Fibroblast of skin of left biceps (primary cell): ENCODE measurements at places on chromosomes 7 and 10.

GRCh38 chr7:138137423-138138171, 61.3 kb downstream of the AKR1D1 start:
- no peak for DNase-seq

GRCh38 chr7:77335581-77335980, 80.6 kb downstream of the GSAP start:
- DNase-seq: no peak

GRCh38 chr10:70437721-70438120, 3.8 kb downstream of the NODAL start:
- no peak for DNase-seq

DNA sequence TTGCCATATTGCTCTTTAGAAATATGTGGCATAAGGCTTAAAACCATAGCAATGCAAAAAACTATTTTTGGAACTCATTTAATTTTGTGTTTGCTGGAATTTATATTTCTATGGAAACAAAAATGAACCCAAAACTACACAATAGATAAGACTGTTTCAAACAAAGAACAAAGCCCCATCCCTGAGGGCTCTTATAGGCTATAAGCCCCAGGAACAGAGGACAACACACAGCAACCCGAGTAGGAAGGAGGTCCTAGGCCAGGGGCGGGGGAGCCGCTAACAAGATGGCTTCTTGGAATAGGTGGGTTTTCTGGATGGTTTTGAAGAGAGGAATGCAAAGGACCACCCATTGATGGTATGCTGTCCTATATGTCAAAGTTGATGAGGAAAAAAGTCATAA, 8.6 kb downstream of the COL28A1 start:
- no peak for DNase-seq

- peak; percentile 34 for DNase-seq
These were observed 94.9 kb downstream of the LYZL2 start for GRCh38 chr10:30534465-30535144.

DNA sequence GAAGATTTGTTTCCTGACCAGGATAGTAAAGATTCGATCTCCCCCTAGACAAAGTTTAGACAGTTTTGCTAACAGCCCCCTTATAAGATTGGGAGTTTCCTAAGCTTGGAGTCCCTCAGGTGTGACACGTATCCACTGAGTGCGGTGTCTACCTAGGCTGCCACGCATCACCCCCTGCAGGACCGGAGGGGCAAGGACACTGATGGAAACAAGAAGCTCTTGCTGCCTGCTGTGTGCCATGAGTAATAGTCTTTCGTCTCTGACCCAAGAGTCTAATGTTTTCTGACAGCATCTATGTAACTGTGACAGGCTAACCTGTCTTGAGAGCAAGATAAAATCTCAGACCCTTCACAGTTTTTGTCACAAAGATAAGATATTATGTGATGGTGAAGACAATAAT, 173.5 kb downstream of the SEMA3E start:
- no peak for DNase-seq

GRCh38 chr10:8507156-8507555, 452.7 kb downstream of the GATA3 start:
- no peak for DNase-seq

DNA sequence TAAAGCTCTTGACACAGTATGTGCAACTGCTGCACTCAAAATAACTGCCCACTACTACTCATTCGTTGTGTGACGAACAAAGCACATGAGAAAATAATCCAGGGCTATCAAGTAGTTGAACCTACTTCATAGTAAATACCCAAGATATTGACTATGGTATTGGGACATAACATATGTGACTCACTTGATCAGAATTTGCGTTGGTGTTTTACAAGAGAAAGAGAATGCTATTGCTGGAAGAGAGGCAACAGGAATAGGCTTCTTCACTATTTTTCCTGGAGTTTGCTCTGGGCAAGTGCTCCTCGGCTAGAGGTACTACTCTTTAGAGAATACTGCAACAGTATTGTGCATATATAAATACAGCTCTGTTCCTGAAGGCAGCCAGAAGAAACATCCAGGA, 2.5 kb downstream of the DGKB start:
- DNase-seq: no peak

- DNase-seq: no peak
These were observed 39.2 kb upstream of the PSMG3 start for GRCh38 chr7:1609023-1609422.

DNA sequence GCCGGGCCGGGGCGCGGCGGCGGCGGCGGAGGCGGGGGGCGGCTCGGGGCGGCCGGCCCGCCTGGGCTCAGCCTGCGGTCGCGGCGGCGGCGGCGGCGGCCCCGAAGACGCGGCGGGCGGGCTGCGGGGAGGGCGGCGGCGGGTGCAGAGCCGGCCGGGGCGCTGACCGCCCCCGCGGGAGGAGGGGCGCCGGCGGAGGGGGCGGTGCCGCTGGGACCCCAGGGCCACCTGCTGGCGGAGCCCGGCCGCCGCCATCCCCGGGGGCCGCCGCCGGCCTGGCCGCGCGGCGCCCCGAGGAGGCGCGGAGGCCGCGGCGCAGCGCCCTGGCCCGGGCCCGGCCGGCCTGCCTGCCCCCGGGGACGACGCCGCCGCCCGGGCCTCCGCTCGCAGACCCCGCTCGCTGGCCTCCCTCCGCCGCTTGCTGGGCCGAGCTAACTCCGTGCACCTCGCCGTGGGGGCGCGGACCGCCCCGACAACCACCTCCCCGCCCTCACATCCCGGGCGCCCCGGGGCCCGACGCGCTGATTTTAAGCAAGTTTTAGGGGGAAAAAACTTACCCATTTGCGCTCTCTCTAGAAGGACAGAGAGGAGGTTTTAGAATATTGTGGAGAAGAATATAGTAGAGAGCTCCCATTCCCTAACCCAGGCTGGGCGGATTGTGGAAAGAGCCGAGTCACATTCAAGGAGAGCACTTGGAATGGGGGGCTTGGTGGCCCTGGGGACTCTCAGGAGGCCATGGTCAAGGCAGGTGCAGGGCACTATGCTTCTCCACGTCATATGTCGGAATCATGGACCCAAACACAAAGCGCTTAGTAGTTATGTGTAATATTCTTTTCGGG, at the start of gene BEND7:
TSS of gene BEND7 (minus strand) at position 140 of the 839 bp plus-strand sequence. CDS start 481 bp downstream, outside the sequence.
- DNase-seq: no peak

- DNase-seq: no peak
These were observed 98.4 kb downstream of the VIPR2 start for GRCh38 chr7:159046300-159046699.

- no peak for DNase-seq
These were observed 929 bp upstream of the HGF start for GRCh38 chr7:81770728-81771223.

- no peak for DNase-seq
These were observed 204.9 kb upstream of the FRMD4A start for GRCh38 chr10:14535457-14536130.

DNA sequence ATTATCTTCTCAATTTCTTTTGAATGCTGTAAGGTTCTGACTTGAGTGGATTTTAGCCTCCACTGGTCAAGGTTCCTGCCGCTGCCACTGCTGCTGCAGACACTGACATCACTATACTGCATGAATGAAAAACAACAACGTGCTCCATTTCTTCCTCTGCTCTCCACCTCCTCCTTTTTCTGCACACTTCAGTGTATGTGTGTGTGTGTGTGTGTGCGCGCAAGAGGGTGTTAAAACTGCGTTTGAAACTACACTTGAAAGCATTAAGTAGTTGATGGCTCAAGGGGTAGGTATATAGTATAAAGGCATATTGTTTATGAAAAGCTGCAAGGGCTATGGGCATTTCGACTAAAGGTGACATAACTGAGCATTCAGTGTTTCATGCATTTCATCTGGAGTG, 3.5 kb downstream of the GLCCI1 start:
- DNase-seq: no peak

GRCh38 chr7:40704172-40704571, 569.4 kb downstream of the SUGCT start:
- no peak for DNase-seq

DNA sequence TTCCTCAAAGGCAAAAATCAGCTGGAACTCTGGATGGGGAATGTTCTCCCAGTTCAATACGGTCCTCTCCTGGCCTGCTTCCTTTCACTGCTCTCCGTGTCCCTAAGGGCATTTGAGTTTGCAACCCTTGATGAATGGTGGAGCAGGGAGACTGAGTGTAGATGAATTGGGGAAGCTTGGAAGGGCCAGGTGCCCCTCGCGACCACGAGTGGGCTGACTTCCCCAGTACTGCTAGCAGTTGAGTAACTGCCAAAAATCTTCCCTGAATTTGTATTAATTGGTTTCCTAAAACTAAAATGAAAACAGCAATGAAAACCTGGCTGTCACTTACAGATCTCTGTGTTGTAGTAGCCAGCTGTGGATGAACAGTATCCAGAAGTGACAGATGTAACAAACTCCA, 13.6 kb downstream of the IRF5 start:
- DNase-seq: no peak

DNA sequence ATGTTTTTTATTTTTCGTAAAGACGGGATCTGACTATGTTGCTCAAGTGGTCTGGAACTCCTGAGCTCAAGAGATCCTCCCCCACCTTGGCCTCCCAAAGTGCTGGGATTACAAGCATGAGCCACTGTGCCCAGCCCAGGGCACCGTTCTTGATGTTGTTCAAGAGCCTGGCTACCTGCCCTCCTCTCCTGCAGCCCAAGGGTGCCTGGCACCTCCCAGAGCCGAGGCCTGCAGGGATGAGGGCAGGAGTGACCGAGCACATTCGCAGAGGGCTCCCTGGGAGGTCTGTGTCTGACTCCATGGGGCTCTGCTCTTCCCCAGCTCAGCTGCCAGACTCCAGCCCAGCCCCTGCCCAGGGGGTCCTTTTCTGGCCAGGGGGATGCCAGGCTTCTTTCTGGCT, 15.4 kb downstream of the SH2B2 start:
- DNase-seq: no peak

- DNase-seq: no peak
These were observed 1.7 kb downstream of the FOXP2 start for GRCh38 chr7:114416129-114416990.

DNA sequence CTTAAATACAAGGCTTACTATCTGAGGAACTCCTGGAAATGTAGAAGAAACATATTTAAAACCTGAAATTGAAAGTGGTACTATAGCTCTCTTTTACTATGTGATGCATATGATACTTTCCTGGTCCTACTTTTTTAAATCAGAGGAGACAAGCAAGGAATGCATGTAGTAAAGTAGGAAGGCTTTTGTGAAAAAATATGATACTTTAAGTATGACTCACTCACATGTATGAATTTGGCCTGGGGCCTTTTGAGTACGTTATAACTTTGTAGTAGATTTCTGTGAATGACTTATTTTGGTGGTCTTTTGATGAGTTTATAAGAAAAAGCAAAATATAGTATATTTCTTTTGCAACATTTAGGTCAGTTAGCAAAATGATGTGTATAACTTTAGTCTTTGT, 53.8 kb downstream of the TAX1BP1 start:
- DNase-seq: no peak

DNA sequence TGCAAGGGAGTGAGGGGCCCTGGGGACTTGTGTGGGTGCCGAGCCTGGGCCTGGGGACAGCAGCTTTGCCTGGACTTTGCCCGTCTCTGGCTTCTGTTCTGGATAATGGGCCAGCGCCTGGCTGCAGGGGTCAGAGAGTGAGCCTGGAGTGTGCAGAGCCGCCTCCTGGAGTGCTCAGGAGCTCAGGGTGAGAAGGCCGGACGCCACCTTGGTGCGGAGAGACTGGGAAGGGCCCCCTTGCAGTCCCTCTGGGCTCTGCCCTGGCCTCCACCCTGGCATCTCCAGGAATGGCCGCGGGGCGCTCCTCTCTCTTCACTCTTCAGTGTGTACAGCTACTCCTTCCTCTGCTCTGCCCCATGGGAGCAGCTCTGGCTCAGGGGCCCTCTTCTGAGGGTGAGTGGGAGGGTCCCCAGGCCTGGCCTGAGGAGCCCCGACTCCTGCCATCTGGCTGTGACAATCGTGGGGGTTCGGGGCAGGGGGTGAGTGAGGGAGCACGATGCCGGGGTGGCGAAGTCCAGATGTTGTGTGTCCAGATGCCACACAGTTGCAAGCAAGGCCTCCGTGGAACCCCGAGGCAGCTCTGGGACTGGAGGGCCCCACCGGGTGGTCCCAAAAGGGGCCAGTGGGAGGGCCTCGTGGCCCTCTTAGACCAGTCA, 187.1 kb downstream of the DNAJB6 start:
- DNase-seq: no peak

- DNase-seq: no peak
These were observed 138.1 kb downstream of the VTI1A start for GRCh38 chr10:112585126-112585525.

DNA sequence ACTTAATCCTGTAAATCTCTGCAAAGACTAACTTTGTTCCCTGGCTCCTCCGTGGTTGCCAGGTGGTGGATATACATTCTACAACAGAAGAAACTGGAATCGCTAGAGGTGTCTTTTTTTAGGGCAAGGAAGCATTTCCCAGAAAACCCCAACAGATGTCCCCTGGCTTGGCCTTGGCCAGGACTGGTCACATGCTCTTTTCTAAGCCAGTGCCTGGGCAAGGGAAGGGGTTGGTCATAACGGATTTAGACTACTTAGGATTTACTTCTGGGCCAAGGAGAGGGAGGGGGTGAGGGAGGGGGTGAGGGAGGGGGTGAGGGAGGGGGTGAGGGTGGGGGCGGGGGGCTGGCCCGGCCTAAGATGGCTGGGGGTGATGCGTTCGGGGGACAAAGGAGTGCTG, 105.7 kb downstream of the SNX10 start:
- DNase-seq: no peak

DNA sequence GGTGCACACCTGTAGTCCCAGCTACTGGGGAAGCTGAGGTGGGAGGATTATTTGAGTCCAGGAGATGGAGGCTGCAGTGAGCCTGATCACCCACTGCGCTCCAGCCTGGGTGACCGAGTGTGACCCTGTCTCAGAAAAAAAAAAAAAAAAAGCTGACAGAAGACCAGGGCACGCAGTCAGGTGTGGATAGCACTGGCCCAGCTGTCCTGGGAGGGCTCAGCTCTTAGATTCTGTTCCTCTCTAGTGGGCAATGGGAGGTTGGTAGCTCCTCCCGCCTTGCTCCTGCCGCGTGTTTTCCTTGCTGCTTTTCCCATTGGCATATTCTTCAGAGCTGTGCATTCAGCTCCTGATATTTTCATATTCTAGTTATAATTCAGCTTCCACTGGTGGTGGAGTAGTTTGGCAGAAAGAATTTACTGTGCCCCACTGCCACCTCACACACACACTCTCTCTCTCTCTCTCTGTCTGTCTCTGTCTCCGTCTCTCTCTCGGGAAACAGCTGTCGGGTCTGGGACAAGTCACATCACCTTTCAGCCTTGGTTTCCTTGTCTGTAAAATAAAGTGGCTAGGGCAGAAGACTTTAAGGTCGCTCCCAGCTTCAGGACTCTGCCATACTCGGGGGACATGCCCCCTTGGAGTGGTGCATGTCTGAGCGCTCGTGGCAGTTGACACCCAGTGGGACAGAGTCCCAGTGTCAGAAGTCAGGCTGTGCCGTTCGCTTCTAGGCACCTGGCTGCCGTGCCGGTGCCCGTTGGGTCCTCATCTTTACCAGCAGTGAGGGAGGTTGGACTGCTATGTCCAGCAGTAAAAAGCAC, 25.9 kb upstream of the ANKRD2 start:
- DNase-seq: no peak

DNA sequence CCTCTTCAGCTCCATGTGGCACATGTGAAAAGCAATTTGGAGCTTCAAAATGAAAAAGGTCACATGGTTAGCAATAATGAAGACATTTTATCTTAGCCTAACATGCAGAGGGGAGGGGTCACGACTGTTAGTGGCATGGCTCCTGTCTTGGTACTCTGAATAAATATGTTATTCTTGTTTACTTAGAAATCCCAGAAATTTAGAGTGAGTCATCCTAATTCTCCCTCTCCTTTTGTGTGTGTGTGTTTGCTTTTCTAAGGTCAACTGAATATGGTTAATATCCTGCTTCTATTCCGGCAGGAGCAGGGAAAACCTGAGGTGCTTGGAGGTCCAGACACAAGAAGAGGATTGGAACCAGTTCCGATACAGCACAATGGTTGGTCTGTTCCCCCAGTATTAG, 17.6 kb downstream of the BCCIP start:
- no peak for DNase-seq
